ENCODE measurements at places on chromosomes 1 and 21. TPM values are rescaled to one million over a fixed set of nuclear protein-coding genes. Genes with fewer than 3 reads are reported as not detected.

The ILF2 gene
- total RNA-seq = 169 TPM

The UBE2U gene
- total RNA-seq = not detected

The DOCK7 gene
- 13.5 TPM for total RNA-seq

The FCER1G gene
- total RNA-seq = 1.3 TPM

The ALDH9A1 gene
- 54.4 TPM for total RNA-seq

The CNN3 gene
- total RNA-seq = 1.6 TPM

The KRTAP12-3 gene
- not detected for total RNA-seq

The KMO gene
- total RNA-seq = not detected

The BATF3 gene
- total RNA-seq = 56.5 TPM

The KCNE2 gene
- total RNA-seq = not detected

The CLCNKB gene
- not detected for total RNA-seq

The CYP2J2 gene
- 2.8 TPM for total RNA-seq

The LSM10 gene
- 41.4 TPM for total RNA-seq

The TNFAIP8L2 gene
- 31.2 TPM for total RNA-seq

The LIN28A gene
- total RNA-seq = not detected

The CLDN19 gene
- not detected for total RNA-seq

The OR2T35 gene
- total RNA-seq = not detected

The NOC2L gene
- total RNA-seq = 58.4 TPM

The CCDC185 gene
- total RNA-seq = not detected

The ALDH4A1 gene
- total RNA-seq = 3.3 TPM

The KRTAP19-1 gene
- total RNA-seq = not detected

The C2CD4D gene
- 3.0 TPM for total RNA-seq

The CNST gene
- 36.2 TPM for total RNA-seq

The MAP3K21 gene
- 4.6 TPM for total RNA-seq

The CFHR1 gene
- not detected for total RNA-seq

The OLFML3 gene
- total RNA-seq = 0.20 TPM

The SLC9C2 gene
- total RNA-seq = not detected

The LHX8 gene
- not detected for total RNA-seq

The CLEC20A gene
- not detected for total RNA-seq

The RNU1-1 gene
- total RNA-seq = 1,570 TPM

The AMY2B gene
- 8.6 TPM for total RNA-seq

The KIF26B gene
- total RNA-seq = not detected

The RGS8 gene
- not detected for total RNA-seq

The MRPL20 gene
- total RNA-seq = 82.8 TPM

The CLIC6 gene
- not detected for total RNA-seq

The PKN2 gene
- 25.9 TPM for total RNA-seq

The ZNF697 gene
- 0.13 TPM for total RNA-seq

The PCSK9 gene
- total RNA-seq = 0.18 TPM

The FAM72C gene
- total RNA-seq = 21.0 TPM

The SPRR5 gene
- not detected for total RNA-seq

Measured in activated CD4-positive, alpha-beta memory T cell treated with anti-CD3 and anti-CD28 coated beads, Interleukin-2, amount 10 ng/mL, durations not matched to agents 7 days and 5 days (primary cell).